Stimulated activated effector memory CD8-positive, alpha-beta T cell treated with anti-CD3 and anti-CD28 coated beads, Interleukin-12 subunit alpha, Interleukin-12 subunit beta, amount 100 ng/mL, for 72 hours (primary cell): ENCODE measurements at places on chromosomes 11 and 22.

DNA sequence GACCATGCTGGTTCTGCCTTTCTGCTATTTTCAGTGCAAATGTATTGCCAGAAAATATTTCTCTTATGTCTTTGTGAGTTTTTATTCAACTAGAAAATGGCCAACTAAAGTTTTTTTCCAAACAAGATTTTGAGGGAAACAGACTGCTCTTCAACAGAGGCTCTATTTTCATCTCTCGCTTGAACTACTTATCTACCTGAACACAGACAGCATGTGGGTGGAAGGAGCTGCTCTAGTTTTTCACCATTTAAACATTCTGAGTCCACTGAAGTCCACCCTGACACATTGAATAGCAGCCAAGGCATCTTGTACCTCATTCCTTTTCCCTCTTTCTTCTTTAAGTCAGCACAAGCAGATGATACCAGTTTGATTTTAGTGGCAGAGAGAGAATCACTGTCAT is 9.8 kb upstream of the OR9I1 start:
- no peak for DNase-seq

DNA sequence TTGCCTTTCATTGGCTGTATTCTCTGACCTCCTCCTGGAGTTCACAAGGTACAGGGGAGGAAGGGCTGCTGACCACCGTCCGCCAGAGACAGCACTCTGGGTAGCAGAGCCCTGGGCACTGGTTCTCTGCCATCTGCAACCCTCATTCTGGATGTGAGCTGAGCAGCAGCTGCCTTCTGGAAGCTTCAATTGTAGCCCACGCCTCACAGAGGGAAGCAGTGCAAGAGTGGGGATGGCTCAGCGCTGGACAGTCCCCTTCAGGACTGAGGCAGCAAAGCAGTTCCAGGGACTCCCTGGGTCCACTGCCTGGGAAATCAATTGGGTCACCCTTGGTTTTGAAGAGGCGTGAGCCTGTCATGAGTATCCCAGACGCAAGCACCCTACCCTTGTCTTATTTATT is 346.2 kb downstream of the CADM1 start:
- DNase-seq = no peak

DNA sequence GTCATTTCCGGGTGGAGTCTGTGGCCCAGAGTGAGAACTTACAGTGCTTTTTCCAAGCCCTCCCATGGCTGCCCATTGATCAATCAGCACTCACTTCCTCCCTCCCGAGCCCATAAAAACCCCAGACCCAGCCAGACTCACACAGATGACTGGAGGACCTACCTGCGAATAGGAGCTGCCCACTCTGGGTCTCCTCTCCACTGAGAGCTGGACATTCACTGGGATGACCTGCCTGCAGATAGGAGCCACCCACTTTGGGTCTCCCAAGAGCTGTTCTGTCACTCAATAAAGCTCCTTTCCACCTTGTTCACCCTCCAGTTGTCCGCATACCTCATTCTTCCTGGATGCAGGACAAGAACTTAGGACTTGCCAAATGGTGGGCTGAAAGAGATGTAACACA is 56.0 kb upstream of the B3GNT6 start:
- no peak for DNase-seq

- DNase-seq = no peak
Measured at GRCh38 chr11:110728476-110728875, 16.2 kb upstream of the ARHGAP20 start.

DNA sequence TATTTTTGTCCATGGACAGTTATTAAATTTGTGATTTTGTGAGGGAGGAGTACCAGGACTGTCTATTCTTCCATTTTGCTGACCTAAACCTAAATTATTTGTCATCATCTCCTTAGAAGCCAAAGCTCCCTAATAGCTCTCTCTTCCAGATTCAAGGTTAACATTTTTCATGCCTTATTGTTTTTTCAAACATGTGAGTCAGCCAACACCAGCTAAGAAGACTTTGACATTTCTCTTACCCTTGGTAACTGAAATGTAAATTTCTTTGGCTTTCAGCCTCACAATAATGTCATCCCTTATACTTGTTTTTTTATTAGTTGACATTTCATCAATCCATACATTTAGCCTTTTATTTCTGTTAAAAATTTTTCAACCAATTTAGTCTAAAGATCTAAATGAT is 19.2 kb downstream of the OR52E1 start:
- no peak for DNase-seq

DNA sequence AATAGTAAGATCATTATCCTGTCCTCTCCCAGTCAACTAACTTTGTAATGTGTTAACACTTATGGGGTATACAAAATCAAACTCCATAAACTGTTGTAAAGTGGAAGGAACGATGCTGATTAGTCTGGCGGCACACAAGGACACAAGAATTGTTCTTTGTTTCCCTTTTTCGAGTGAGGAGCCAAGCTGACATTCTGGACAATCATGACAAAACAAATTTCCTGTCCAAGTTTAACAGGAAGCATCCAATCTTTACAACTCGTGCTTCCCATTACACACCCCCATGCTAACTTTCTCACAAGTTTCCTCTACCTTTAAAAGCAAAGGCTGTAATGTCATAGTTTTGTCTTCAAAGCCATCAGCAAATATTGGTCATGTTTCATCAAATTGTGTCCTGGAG is 20.4 kb upstream of the LDLRAD3 start:
- DNase-seq = no peak

DNA sequence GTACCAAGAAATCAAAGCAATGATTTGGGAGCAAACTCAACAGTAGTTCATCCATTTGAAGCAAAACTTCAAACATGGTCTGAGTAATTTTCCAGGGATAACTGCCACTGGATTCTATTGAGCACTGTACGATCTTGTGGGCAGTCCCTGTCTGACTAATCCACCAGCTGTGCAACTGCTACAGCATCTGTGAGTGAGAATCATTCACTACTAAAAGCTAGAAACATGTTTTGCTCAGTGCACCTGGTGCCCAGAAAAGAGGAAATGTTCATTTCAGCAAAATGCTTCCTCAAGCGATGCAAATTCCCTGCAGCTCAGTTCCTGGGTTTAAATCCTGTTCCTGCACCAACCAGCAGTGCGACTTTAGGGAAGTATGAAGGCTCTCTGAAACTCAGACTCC is 1077.9 kb downstream of the DLG2 start:
- DNase-seq = no peak

DNA sequence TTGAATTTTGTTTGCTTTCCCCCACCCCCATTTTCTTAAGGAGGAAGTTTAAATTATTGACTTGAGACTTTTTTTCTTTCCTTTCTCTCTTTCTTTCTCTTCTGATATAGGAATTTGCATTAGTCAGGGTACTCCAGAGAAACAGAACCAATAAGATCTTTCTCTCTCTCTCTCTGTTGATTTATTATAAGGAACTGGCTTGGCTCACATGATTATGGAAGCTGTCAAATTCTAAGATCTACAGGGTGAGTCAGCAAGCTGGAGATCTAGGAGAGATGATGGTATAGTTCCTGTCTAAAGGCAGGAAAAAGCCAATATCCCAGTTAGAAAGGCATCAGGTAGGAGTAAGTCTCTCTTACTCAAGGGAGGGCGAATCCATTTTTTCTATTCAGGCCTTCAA is 64.0 kb downstream of the CCDC81 start:
- no peak for DNase-seq

DNA sequence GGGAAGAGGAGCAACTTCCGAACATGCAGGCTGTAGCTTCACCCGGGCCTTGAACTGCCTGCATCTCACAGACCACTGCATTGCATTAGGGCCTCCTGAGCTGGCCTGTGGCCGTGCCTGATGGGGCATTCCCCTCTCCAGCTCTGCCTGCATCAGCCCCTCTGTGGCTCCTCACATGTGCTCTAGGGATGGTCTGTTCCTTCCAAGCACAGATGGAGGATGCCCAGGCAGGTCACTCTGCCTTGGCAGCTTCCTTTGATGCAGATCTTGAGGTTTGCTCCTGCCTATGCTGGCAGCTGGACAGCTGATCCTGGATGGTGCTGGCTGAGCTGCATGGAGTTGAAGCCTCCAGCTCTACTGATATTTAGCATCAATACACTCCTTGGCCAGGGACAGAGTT is 28.5 kb downstream of the AMPD3 start:
- DNase-seq = no peak

DNA sequence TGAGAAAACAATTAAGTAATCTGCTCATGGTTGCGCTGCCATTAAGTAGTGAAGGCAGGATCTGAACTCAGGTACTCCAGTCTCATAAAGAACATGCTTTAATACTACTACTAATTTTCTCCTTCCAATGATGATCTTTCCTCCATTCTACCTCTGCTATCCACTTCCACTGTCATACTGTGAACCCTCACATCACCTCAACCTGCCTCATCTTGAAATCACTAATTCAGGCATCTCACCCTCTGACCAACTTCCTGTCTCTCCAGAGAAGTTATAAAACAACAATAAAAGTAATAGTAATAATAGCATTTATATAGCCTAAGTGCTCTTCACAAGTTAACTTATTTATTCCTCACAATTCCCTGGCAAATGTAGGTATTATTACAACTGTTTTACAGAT is 57.1 kb upstream of the PSMA1 start:
- DNase-seq = no peak

- DNase-seq = no peak
Measured at GRCh38 chr11:24238771-24239645, 257.8 kb upstream of the LUZP2 start.

DNA sequence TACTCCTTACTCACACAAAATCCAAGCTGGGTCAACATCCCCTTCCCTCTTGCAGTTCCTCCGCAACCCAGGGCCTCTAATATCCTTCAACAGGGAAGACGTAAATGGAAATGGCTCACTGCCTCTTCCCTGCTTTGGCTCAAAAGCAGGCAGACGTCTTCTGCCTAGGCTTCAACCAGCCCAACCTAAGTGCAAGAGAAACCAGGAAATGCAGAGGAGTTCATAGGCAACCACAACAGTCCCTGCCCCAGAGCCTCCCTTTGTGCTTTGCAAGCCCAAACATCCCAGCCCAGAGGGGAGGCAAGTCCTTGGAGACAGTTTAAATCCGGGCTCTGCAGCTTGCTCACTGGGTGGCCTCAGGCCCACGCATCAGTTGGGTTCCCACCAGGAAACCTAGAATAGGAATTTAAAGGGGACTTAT is 33.3 kb downstream of the CD6 start:
- DNase-seq = no peak

DNA sequence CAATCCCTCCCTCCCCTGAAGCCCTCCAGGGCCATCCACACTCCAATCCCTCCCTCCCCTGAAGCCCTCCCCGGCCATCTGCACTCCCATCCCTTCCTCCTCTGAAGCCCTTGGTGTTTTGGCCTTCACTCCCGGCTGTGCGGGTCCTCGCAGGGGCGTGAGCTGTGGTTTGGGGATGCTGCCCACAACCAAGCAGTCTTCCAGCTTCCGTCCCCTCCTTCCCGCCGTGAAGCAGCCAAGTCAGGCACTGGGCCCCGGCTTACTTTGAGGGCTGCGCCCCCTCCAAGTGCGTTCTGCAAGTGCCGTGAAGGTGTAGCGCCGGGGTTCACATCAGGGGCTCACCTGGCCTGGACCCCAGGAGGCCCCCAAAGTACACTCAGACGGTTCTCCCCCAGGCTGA is 335.9 kb downstream of the BRD1 start:
- DNase-seq = no peak

DNA sequence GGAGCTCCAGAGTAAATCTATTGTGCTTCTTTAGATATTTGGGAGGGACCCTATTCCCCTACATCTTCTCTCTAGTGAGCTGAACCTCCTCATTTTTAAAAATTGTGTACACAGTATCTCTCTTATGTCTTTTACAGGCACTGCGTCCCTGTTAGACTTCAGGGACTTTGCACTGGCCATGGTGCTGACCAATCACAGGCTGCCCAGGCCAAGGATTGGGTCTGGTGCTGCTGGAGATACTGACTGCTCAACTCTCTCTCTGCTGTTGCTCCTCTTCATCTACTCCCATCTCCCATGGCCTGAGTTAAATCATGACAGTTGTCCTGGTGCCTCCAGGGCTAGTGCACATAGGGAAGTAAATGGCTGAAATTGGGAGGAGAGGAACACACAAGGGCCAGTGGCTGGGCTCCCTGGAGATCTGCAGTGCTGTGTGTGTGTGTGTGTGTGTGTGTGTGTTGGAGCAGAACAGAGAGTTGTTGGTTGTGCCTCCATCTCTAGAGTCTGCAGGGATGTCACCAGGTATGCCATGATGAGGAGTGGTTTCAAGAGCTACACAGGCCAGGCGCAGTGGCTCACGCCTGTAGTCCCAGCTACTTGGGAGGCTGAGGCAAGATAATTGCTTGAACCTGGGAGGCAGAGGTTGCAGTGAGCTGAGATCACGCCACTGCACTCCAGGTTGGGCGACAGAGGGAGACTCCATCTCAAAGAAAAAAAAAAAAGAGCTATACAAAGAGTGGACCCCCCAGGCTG is 155.3 kb downstream of the ST3GAL4 start:
- no peak for DNase-seq
